ENCODE measurements at places on chromosomes 13 and 19. TPM values are rescaled to one million over a fixed set of nuclear protein-coding genes. Genes with fewer than 3 reads are reported as not detected.

DNA sequence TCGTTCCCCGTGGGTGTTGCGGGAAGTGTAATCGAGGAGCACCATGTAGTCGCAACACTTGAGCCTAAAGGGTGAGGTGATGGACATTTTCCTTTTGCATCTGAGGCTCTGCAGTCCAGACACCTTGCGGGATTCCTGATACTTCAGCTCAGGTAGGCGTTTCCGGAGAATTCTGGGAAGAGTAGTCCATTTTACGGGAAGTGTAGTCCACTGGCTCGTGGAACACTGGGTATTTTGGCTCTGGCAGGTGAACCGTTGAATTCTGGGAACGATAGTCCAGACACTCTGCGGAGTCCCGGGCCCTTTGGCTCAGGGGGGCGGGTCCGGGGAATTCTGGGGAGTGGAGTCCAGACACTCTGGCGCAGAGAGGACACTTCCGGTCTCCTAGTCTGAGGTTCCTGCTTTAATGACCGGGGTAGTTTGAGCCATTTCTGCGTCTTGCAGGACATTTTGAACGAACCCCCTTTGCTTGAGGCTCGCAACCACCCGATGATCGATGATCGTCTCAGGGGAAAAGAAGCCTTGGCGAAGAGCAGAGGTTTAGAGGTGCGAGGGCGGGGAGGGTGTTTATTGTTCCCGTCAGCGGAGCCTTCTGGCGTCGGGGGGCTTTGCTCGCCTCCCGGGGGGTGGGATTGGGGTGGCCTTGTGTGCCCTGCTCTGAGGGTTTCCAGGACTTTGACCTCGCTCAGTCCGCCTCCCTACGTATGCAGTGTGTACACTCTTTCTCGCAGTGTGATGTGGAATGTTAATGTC is at the start of gene ZNF223:
ZNF223 (plus strand) TSS at position 387 of the 753 bp plus-strand sequence. CDS start 3,141 bp downstream, outside the sequence.
- no peaks in the 10 kb centered on the region for H3K36me3 ChIP-seq
- no peak within 1 kb of the TSS for H3K27ac ChIP-seq
- H3K27me3 ChIP-seq, result no peaks in the 10 kb centered on the region
- DNase-seq, result peak; percentile 40
- peaks cover 8% of the 10 kb centered on the region for H3K4me1 ChIP-seq

GRCh38 chr19:16293118-16294091 is 31.2 kb upstream of the KLF2 start:
- H3K27me3 ChIP-seq, result no peaks in the 10 kb centered on the region
- DNase-seq, result no peak
- H3K36me3 ChIP-seq, result no peaks in the 10 kb centered on the region
- peaks cover 3% of the 10 kb centered on the region for H3K4me1 ChIP-seq

- no peaks in the 10 kb centered on the region for H3K36me3 ChIP-seq
- H3K4me1 ChIP-seq, result no peaks in the 10 kb centered on the region
- no peak for DNase-seq
- H3K27me3 ChIP-seq, result no peaks in the 10 kb centered on the region
- no peak overlapping the region for H3K27ac ChIP-seq
Measured at GRCh38 chr13:71879129-71879535, 12.1 kb upstream of the DACH1 start.

- no peak overlapping the region for H3K27ac ChIP-seq
- H3K27me3 ChIP-seq, result no peaks in the 10 kb centered on the region
- H3K36me3 ChIP-seq, result peaks cover 42% of the 10 kb centered on the region
- peaks cover 40% of the 10 kb centered on the region for H3K4me1 ChIP-seq
- no peak overlapping the region for H3K4me3 ChIP-seq
- DNase-seq, result no peak
Measured at GRCh38 chr19:55672418-55672817, 2.6 kb upstream of the EPN1 start.

DNA sequence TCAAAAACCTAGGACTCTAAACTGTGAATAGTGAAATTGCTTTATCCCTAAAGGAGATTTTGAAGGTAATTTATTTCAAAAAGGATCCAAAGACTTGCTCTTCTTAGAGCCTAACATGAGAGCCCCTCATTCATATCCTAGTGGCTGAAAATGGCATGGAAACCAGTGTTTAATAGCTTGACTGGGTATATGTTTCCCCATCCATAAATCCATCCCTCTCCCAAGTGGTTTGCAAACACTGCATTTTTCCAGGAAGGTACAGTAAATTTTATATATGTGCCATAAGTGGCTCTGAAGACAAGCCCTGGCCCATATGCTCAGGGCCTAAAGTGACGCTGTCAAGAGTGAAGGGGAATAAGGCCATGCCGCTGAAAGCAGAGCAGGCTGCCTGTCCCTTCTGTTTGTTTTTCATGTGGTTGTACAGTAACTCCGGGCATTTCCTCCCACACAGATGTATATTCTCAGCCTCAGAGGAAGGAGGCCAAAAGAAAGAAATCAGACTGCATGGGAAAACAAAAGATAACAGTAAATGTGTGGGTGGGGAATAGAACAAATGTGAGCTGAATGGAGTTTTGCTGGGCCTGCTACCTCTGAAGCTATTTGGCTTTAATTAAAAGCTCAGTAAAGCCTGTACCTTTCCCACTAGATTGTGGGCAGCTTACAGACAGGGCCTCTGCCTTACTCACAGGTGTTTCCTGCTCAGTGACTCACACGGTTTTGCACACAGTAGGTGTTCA is 181.9 kb downstream of the PCDH9 start:
- no peaks in the 10 kb centered on the region for H3K36me3 ChIP-seq
- H3K4me3 ChIP-seq, result no peak overlapping the region
- no peaks in the 10 kb centered on the region for H3K27me3 ChIP-seq

DNA sequence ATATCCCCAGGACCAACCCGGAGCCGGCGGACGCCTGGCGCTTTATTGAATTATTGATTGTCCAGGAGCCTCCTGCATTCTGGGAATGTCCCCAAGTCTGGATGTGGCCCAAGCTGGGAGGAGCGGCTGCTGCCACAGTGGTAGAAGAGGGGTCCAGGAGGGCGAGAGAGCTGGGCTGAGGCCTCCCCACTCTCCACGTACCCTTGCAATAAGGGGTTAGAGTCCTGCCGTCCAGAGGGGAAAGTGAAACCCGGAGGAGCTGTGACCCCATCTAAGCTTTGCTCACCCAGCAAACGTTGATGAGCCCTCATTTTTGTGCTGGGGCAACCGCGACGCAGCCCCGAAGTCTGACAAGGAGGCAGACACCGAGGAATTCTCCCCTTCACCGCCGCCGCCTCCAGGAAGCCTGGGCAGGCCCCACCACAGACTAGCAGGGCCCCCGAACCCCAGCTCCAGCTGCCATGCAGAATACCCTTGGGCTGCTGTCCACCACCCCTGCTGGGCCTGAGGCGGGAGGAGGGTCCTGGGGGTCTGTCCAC is 1.4 kb upstream of the C2CD4C start:
- peaks cover 9% of the 10 kb centered on the region for H3K27me3 ChIP-seq
- no peak overlapping the region for H3K27ac ChIP-seq
- no peaks in the 10 kb centered on the region for H3K36me3 ChIP-seq
- H3K4me1 ChIP-seq, result peaks cover 12% of the 10 kb centered on the region

GRCh38 chr13:103615771-103616170 is 549.6 kb upstream of the SLC10A2 start:
- no peaks in the 10 kb centered on the region for H3K27me3 ChIP-seq
- no peak for DNase-seq
- no peaks in the 10 kb centered on the region for H3K36me3 ChIP-seq
- H3K4me3 ChIP-seq, result no peak overlapping the region
- H3K27ac ChIP-seq, result no peak overlapping the region

DNA sequence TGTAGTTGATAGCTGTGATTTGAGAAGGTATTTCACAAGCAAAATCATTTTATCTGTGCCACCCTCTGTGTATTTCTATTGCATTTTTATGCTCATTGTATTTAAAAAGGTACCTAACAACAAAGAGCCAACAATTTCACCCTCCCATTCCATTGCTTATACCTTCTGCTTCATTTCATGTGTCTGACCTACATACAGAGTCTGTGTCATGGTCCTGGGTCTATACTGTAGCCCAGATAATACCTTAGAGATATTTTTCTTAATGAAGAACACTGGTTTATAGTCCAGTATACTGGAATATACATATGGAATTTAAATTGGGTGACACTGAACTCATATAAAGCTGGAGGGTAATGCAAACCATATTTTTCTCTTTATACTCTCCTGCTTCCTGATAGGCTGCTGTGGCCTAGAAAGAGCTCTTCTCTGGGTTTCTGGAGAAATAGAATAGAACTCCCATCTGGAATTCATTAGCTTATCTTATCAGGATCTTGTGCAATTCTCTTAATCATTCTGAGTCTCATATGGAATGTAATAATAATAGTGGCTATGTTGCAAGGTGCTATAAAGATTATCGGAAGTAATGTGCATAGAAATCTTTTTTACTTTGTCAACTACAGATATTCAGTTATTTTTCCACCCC is 31.8 kb upstream of the SPART start:
- H3K4me3 ChIP-seq, result no peak overlapping the region
- H3K36me3 ChIP-seq, result no peaks in the 10 kb centered on the region
- no peaks in the 10 kb centered on the region for H3K27me3 ChIP-seq
- no peak for DNase-seq

DNA sequence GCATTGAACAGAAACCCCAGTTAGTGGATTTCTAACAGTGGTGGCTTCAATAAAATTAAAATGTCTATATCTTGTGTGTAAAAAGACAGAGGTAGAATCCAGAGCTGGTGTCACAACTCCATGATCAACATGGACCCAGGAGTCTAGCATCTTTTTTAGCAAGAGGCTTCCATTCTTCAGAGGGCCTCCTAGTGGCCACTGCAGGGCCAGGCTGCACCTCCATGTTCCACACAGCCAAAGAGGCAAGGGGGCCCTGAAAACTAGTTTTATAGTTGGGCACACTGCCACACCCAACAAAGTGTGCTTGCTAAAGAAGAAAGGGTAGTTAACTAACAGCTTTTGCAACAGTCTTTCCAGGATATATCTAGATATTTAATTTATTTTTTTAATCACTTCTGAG is 12.9 kb downstream of the N4BP2L1 start:
- no peak for DNase-seq
- no peak overlapping the region for H3K27ac ChIP-seq
- H3K36me3 ChIP-seq, result peaks cover 8% of the 10 kb centered on the region
- H3K4me1 ChIP-seq, result no peaks in the 10 kb centered on the region
- H3K4me3 ChIP-seq, result no peak overlapping the region

DNA sequence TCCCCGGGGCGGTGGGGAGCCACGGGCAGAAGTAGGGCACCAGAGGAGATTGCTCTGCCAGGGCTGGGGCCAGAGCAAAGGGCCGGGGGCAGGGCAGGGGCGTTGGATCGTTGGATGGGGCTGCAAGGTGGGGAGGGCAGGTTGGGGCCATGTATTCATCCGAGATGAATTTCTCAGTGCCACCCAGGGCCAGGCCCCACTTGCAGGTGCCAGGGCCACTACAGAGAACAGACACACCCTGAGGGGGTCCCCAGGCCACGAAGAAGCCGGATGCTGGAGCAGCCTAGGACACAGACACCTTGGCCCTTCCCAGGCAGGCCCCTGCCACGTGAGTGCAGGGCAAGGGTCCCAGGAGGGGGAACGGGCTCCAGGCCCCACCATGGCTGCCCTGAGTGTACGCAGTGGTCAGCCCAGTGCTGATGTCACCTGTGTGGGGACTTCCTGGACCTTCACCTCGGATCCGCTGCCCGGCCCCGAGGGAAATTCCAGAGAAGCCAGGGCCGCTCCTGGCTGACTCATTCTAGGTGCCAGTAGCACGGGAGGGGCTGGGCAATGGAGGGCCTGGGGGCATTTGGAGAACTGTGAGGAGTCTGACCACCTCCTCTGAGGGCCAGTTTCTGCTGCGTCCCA is 9.6 kb upstream of the SBNO2 start:
- H3K27me3 ChIP-seq, result no peaks in the 10 kb centered on the region
- peaks cover 12% of the 10 kb centered on the region for H3K4me1 ChIP-seq
- no peaks in the 10 kb centered on the region for H3K36me3 ChIP-seq
- no peak for DNase-seq
- H3K27ac ChIP-seq, result no peak overlapping the region
- H3K4me3 ChIP-seq, result no peak overlapping the region

- peaks cover 8% of the 10 kb centered on the region for H3K4me1 ChIP-seq
- DNase-seq, result no peak
- H3K27me3 ChIP-seq, result no peaks in the 10 kb centered on the region
Measured at GRCh38 chr13:97306645-97307044, 84.5 kb downstream of the MBNL2 start.

DNA sequence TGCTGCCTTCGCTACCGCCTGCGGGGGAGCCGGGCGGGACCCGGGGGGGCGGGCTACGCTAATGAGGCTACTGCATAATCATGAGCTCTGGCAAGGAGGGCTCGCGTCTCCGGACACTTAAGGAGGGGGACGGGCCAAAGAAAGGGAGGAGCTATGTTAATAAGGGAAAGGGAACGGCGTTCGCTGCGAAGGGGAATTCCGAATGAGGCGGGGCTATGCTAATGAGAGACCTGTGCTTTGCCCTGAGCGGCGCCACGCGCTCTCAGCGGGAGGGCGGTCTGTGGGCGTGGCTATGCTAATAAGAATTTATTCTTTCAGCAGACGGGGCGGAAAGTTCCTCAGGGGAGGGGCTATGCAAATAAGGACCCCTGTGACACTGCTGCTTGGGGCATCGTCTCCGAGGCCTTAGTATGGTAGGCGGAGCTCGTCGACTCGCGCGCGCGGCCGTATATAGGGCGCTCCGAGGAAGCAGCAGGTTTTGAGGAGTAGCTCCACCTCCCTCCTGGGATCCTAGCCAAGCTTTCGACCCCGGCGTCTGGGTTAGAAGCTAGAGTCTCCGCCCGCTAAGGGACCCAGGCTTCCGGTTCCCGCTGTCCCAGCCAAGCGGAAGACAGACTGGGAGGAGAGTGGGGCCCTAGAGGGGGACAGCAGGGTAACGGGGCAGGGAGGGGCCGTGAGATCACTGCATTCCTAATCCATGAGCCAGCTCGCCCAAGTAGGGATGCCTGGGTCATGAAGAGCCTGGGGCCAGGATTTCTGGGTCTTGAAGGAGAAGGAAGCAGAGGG is at the start of gene RRAS:
RRAS (minus strand) TSS at position 31 of the 786 bp plus-strand sequence. CDS start 45 bp downstream, outside the sequence.
- peak within 1 kb of the TSS; percentile 97 for H3K27ac ChIP-seq
- DNase-seq, result peak; percentile 100
- no peaks in the 10 kb centered on the region for H3K36me3 ChIP-seq
- peaks cover 63% of the 10 kb centered on the region for H3K4me1 ChIP-seq
- H3K27me3 ChIP-seq, result no peaks in the 10 kb centered on the region

- H3K27me3 ChIP-seq, result no peaks in the 10 kb centered on the region
- H3K36me3 ChIP-seq, result no peaks in the 10 kb centered on the region
- H3K4me3 ChIP-seq, result no peak overlapping the region
- no peaks in the 10 kb centered on the region for H3K4me1 ChIP-seq
- no peak for DNase-seq
- H3K27ac ChIP-seq, result no peak overlapping the region
Measured at GRCh38 chr19:29777781-29778309, 33.9 kb upstream of the CCNE1 start.

DNA sequence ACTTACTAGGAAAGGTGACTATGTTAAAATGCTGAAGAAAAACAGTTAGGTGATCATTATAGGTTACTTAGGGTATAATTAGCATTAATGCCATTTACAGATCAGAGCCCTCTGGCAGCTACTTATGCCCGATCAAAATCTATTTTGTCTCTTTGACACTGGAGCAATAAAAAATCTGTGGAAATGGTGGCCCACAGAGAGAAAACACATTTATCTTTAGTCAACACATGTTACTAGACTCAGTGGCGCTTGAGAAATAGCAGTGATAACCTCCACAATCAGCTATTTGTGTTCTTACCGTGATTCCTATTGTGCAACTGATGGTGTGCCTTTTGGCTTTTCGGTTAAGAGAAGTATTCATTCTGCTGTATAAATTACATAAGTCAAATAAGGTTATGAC is 1519.6 kb downstream of the PCDH9 start:
- no peak for DNase-seq
- no peak overlapping the region for H3K4me3 ChIP-seq
- H3K36me3 ChIP-seq, result no peaks in the 10 kb centered on the region
- no peak overlapping the region for H3K27ac ChIP-seq

Gene KLK12
- not detected for total RNA-seq

Gene TUBA3C
- total RNA-seq, result not detected

Gene CDC42EP5
- not detected for total RNA-seq

Gene NKPD1
- 0.80 TPM for total RNA-seq

Gene PTPRH
- total RNA-seq, result not detected

Gene LGI4
- 0.72 TPM for total RNA-seq

Gene COX7A1
- not detected for total RNA-seq
